ENCODE measurements at places on chromosomes 3 and 15.

DNA sequence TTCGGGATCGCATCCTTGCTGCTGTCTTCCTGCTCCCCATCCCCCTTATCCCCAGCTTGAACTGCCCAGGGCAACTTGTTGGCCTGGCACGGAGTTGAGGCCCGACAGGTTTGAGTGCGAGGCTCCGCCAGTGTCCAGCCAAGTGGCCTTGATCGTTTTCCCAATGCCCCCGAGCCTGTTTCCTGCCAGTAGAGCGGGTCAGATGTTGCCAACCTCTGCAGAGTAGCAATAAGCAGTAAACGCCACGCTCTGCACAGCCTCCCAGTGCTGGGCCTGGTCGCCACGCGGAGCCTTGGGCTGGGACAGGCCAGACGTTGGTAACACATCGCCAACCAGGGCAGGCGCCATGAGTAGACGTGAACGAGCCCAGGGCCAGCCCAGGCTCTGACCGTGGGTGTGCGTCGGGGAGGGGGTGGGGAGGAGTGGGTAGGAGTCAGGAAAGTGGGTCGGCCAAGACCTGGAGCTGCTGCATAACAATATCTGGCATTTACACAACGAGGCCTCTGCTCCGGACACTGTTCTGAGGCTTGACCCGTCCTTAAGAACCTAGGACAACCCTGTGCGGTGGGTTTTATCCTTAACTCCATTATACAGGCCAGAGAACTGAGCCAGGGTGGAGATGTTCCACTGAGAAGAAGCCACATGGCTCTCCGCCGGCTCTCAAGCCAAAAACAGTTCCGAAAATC lies 444 bp upstream of the ABHD14A start:
- peak; percentile 50 for DNase-seq

GRCh38 chr3:177051411-177051810 lies 145.9 kb downstream of the TBL1XR1 start:
- no peak for DNase-seq

DNA sequence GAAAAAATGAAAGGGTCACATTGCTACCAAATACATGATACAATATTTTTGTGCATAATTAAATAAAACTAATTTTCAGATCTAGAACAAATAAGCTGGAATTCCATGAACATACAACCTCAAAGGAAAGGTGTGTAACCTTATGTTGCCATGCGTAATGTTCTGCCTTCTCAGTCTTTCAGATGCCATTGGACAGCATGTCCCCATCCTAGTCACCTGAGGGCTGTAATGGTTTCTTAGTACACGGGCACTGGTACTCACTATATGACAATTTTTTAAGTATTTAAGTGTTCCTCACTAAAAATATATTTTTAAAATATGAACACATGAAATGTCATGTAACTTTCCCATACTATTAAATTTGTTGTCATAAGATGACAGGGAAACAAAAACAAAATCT lies 24.1 kb downstream of the NEK10 start:
- DNase-seq, result no peak

DNA sequence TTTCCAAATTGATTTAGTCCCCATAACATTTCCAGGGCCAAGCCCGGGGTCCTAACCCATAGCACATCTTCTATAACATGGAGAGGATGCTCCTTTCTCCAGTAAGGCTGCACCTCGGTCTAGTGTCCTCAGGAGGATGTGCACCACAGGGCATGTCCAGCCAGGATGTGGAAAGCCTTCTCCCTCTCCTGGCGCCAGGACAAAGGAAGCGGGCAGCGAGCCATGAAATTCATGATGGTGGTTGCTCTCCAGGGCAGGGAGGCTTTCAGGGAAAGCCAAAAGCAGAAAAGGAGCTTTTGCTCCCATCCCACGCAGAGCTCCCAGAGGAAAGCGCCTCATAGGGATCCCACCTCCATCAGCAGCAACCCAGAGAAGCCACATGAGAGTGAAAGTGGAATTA lies 220.0 kb downstream of the ADAMTSL3 start:
- no peak for DNase-seq

- no peak for DNase-seq
Measured at GRCh38 chr3:127375151-127375930, 87.5 kb upstream of the PRR20G start.

DNA sequence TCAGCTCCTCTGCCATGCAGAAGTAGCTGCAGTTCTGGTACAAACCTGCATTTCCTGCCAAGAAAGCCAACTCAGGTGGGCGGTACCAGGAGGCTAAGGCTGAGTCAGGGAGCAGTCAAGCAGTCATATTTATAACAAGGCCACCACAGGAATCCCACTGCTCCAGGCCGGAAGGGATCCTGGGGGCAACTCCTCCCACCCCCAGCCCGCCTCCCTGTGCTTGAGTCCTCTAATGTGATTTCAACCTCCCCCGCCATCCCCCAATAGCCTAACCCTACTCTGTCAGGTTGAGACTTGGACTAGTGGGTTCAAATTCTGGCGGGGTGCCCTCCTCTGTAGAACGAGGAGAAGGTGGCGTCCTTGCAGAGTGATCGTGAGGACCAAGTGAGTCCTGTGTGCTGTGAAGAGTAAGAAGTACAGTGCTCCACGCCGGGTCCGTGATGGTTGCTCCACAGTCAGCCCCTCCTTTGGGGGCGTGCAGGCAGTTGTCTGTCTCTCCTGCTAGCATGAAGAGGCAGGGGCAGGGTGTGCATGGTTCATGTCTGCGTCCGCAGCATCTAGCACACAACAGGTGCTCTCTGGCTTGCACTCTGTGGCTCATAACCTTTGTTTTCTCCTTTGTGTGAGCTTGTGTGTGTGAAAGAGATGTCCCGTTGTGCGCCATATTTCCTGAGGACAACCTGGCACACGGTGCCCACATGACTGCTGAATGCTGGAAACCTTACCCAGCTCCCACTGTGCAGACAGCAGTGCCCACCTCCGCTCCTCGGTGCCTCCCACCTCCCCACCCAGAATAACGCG lies 78.3 kb downstream of the SMAD6 start:
- no peak for DNase-seq

DNA sequence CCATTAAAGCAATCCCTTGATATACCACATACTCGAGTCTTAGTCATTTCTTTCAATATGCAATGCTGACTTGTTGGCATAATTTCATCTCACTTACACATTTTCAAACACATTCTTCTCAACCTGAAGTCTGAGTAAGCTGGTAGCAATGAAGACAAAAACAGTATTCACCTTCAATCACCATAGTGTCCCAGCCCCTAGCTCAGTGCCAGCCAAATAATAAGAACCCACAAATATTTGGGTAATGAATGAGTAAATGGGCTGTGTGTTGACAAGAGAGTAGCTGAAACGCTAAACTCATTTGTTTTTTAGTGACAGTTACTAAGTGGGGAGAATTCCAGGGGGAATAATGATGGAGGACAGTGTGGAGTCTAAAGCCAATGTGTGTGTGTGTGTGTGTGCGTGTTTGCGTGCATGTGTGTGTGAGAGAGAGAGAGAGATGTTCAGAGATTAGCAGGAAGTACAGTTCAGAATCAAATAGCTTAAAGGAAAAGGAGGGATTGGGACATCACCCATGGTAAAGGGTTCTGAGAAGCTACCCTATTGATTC lies 165.7 kb downstream of the GAP43 start:
- no peak for DNase-seq

Data from stimulated activated CD8-positive, alpha-beta memory T cell treated with anti-CD3 and anti-CD28 coated beads, Interleukin-4, amount 100 ng/mL, for 48 hours (primary cell).